HTR-8/SVneo (cell line): ENCODE measurements at places on chromosomes 12 and 14.
A peak's percentile ranks its signal among the peaks of the same experiment; 100 is the strongest.

GRCh38 chr12:131928080-131928710 is 881 bp upstream of the PUS1 start:
- DNase-seq, result no peak

- no peak for DNase-seq
Observed at GRCh38 chr14:68215629-68216028, 396.1 kb downstream of the RAD51B start.

DNA sequence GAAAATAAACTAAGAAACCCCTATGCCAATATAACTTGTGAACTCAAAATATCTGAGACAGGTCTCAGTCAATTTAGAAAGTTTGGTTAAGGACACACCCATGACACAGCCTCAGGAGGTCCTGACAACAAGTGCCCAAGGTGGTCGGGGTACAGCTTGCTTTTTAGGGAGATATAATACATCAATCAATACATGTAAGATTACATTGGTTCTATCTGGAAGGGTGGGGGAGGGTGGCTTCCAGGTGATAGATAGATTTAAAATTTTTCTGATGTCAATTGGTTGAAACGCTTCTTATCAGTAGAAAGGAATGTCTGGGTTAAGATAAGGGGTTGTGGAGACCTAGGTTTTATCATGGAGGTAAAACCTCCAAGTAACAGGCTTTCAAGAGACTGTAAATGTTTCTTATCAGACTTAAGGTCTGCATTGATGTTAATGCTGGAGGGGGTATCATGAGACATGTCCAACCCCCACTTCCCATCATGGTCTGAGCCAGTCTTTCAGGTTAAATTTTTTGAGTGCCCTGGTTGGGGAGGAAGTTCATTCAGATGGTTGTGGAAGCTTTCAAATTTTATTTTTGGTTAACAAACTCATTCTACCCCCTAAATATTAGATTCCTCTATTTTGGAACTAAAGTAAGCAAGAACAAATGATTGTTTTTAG is 82.0 kb upstream of the RASSF8 start:
- DNase-seq, result no peak

- no peak for DNase-seq
Observed at GRCh38 chr14:87840906-87841305, 152.1 kb downstream of the GALC start.

GRCh38 chr12:110917961-110918360 is 2.4 kb downstream of the MYL2 start:
- DNase-seq, result peak; percentile 26

- DNase-seq, result no peak
Observed at GRCh38 chr14:84090837-84091236, 1439.1 kb upstream of the FLRT2 start.

GRCh38 chr12:104641862-104642261 is 185.1 kb downstream of the CHST11 start:
- no peak for DNase-seq

DNA sequence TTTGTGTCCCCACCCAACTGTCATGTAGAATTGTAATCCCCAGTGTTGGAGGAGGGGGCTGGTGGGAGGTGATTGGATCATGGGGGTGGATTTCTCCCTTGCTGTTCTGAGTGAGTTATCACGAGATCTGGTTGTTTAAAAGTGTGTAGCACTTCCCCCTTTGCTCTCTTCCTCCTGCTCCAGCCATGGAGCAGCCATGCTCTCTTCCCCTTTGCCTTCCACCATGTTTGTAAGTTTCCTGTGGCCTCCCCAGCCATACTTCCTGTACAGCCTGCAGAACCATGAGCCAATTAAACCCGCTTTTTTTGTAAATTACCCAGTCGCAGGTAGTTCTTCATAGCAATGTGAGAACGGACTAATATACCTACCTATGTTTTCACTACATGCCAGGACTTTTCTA is 2.6 kb upstream of the POC1B start:
- DNase-seq, result no peak

- DNase-seq, result no peak
Observed at GRCh38 chr12:126147321-126147720, 1082.1 kb downstream of the AACS start.

GRCh38 chr12:25054076-25054782 is 105.3 kb upstream of the BCAT1 start:
- DNase-seq, result no peak

- DNase-seq, result peak; percentile 80
Observed at GRCh38 chr14:67285876-67286452, 44.7 kb downstream of the PALS1 start.

DNA sequence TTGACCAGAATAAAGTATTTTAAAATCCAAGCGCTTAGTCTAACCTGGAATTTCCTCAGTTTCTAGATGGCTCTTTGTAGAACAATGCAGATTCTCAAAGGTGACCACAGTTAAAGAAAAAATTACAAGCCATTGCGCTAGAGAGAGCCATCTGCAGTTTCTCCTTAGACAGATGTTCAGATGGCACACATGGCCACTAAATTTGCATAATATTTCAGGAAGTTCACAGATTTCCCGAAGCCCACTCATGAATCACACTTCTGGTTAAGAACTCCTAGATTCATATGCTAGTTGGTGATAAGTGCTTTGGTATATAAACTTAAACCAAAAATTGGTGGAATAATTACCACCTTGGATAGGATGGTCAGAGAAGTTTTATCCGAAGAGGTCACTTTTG is 749 bp downstream of the AKAP3 start:
- DNase-seq, result no peak

DNA sequence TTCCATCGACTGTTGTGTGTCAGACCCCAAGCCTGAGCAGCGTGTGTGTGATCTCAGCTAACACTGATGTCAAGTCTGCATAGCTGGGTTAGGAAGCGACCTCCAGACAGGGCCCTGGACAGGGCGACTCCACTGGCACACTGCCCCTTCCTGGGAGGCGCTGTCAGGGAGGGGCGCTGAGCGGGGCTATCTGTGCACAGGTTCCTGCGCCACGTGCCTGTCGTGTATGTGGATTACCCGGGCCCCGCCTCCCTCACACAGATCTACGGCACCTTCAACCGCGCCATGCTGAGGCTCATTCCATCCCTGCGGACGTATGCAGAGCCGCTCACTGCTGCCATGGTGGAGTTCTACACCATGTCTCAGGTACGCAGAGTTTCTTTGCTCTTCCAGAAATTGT is 53.9 kb downstream of the DYNC1H1 start:
- DNase-seq, result no peak

DNA sequence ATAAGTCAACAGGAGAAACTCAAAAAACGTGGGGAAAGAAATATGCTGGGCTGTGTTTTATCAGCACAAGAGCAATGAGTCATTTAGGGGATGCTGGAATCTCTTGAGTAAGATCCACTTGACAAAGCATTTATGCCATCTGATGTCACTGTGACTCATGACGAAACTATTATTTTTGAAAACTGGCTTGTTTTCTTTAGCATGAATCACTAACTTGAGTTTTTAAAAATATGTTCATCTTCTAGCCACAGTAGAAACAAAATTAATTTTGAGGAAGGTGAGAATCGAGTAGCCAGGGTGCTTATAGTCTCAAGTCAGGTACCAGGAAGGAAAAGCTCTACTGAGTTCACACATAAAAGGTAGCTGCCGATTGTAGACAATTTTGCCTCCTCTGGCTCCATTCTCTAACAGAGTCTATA is 456.2 kb upstream of the MGAT4C start:
- DNase-seq, result peak; percentile 65

DNA sequence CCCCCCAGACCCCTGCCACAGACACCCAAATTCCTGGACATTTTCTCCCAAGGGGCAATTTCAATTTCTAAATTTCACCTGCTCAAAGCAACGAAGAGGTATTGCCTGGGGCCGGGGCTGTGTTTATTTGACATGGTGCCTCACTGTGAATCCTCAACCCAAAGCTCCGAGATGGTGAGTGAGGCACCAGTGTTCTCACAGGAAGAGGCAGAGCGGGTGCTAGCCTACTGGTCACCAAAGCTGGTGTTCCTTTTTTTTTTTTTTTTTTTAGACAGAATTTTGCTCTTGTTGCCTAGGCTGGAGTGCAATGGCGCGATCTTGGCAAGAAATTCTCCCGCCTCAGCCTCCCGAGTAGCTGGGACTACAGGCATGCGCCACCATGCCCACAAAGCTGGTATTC is 14.8 kb upstream of the SH2B3 start:
- DNase-seq, result no peak

DNA sequence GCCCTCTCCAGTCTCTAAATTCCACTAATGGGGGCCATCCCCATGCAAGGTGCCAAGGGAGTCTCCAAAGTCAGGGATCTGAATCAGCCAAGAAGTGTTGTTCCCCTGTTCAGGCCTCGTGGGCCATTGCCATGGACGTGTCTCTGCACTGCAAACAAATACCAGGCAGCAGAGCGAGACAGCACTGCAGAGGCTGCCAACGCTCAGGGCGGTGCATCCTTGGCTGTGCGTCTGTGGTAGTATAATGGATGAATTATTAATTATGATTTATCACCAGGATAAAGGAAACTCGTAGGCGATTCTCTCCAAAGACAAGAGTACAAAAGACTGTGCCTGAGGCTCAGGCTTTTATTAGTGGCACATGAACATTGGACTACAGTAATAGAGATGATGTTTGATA is 122.3 kb upstream of the NTF3 start:
- no peak for DNase-seq

- peak; percentile 60 for DNase-seq
Observed at GRCh38 chr12:13000925-13001774, 1.1 kb upstream of the HEBP1 start.

- no peak for DNase-seq
Observed at GRCh38 chr12:17333287-17333686, 727.3 kb upstream of the LMO3 start.

GRCh38 chr14:74518221-74518620 is 24.7 kb downstream of the ISCA2 start:
- DNase-seq, result no peak

- no peak for DNase-seq
Observed at GRCh38 chr12:17361224-17361623, 728.8 kb downstream of the RERGL start.

- no peak for DNase-seq
Observed at GRCh38 chr12:119343130-119343529, 8.6 kb downstream of the CCDC60 start.

DNA sequence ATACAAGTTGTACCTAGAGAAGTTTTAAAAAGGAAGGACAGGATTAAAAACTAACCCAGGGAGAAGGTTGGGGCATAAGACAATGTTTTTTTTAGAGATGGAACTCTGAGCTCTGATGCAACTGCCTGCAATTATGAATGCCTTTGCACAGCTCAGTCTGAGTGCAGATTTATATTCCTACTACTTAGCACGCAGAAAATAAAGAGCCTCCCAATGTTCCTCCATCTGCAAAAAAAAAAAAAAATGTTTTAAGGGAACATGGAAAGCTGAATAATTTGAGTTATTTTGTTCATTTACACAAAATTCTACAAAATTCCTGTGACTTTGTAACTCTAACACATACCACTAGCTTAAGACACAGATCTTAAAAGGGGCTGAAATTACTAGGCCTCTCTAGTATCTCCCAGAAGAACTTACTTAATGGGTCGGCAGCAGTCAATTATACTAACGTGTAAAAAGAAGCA is 15.7 kb downstream of the CLIP1 start:
- no peak for DNase-seq

DNA sequence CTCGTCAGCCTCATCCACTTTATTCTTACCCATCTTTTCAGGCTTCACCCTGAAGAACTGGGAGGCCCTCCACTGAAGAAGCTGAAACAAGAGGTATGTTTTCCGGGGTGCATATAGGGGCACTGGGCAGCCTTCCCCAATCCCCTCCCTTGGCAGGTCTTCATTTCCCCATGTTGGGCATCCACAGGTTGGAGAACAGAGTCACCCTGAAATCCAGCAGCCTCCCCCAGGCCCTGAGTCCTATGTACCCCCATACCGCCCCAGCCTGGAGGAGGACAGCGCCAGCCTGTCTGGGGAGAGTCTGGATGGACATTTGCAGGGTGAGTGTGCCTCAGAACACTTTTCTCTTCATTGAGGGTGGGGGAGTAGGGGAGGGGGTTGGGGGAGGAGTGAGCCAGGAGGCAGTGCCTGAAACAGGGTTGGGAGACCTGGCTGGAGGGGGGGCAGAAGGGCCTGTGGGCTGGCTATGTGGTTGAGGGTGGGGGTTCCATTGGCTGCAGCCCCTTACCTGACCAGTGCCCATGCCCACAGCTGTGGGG is 4.0 kb downstream of the NAB2 start:
- DNase-seq, result no peak

DNA sequence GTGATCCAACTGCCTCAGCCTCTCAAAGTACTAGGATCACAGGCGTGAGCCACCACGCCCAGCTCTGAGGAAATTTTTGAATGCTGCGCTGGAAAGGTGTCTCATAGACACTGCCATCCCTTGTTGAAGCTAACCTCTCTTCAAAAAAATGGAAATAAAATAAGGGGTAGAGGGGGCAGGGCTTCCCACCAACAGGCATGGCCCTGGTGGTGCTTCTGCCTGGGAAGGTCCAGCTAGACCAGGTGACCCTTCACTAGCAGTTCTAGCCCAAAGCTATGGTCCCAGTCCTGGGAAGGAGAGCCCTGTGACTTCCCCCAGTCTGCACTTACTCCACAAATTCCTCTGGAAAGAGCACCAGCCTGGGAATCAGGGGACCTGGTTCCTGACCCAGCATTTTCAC is 45.7 kb upstream of the TSPAN11 start:
- no peak for DNase-seq

- no peak for DNase-seq
Observed at GRCh38 chr12:131066207-131066885, 112.6 kb downstream of the ADGRD1 start.

- DNase-seq, result no peak
Observed at GRCh38 chr14:104799244-104800014, 1.5 kb upstream of the ZBTB42 start.

GRCh38 chr12:44592626-44593025 is 283.5 kb downstream of the NELL2 start:
- no peak for DNase-seq

DNA sequence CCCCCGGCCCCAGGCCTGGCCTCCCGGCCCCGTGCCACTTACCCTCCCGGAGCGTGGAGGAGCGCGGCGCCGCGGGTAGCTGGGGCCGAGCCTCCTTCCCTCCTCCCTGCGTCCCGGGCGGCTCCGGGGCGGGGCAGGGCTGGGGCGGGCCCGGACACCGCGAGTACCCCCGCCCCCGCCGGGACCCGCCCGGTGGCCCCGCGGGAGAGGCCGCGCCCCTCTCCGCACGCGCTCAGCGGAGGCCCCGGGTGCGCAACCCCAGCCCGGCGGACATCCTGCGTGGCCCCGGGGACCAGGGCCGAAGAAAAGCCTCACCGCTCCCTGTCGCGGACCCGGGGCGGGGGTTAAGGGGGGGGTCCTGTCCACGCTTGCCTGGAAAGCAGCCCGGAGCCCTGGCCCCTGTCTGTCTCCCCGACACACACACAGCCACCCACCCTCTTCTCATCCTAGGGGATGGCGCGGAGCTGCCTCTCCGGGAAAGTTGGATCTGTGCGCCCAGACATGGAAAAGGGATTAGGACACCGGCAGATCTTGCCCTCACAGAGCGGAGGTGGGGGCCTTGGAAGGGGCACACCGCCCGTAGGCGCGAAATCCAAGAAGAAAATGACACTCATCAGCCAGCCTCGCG is at the start of gene SYNE3:
Gene SYNE3 (minus strand): TSS at position 97 of the 628 bp plus-strand sequence. CDS start 40,829 bp downstream, outside the sequence.
- no peak for DNase-seq
